NK-92 treated with Interleukin-12 subunit alpha and Interleukin-12 subunit beta, amount 100 ng/mL, for 24 hours (cell line): ENCODE measurements at places on chromosomes 1 and 21.

DNA sequence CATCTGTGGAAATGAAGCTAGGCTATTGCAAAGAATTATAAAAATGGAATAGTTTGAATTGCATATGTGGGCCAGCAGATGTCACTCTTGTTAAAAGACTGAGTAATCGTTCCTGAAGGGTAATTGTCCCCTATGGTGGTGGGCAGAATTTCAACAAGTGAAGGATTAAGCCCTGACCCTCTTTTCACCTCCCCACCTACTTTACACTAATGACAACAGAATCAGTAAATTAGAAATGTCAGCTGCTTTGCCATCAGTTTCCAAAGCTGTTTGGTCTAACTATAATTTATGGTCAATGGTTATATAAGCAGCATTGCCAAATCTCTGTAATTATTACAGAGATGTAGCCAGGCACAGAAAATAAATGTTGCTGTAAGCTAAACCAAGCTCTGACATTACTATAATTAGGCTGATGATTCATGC, 898.6 kb downstream of the AMY1C start:
- DNase-seq: no peak

- DNase-seq: no peak
These were observed 974.6 kb downstream of the TTLL7 start for GRCh38 chr1:83024251-83024767.

DNA sequence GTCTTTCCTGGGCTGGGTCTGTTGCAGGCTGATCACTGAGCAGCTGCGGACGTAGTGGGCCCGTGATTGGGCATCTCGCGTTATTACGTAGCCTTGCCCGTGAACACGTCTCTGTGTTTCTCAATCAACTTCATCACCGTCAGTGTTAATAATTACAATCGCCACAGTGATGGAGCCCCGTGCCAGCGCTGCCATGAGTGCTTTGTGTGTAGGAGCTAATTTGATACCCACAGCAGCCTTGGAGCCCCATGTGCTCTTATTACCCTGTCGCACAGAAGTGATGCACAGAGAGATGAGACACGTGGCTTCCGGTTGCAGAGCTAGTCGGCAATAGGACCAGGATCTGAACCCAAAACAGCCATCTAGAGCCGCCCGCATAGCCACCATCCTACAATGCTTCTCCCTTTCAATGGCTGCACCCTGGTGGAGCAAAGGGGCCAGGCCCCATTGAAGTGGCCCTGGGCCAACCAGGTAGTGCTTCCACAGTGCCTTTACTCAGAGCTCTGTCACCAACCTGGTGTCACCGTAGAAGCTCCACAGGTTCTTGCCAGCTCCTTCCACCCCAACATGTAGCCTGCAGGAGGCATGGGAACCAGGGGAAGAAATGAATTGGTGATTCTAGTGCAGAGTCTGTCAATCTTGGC, 398.5 kb upstream of the VAMP3 start:
- DNase-seq: no peak

DNA sequence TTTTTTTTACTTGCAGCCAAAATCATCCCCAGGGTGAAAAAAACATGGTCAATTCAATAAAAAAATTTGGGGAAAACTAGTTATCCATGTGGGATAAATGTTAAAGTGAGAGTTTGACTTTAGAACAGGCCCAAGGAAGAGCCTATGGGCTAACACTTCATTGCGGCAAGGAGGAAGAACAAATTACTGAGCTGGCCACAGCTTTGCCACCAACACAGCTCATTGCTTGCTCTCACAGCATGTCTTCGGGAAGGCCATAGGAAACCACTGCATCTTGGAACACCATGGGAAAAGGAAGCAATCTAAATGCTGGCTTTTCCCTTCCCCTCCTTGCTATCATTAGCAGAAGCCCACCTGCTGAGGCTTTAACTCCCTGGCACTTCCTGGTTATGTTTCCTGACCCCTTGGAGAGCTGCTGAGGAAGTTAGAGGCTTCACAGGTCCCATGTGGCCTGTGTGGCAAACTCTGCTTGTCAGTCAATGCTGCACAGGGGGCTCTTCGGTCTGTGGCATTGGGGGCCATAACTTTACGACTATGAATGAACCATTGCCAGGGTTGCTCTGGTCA, 86.0 kb downstream of the SLC25A24 start:
- DNase-seq: no peak

DNA sequence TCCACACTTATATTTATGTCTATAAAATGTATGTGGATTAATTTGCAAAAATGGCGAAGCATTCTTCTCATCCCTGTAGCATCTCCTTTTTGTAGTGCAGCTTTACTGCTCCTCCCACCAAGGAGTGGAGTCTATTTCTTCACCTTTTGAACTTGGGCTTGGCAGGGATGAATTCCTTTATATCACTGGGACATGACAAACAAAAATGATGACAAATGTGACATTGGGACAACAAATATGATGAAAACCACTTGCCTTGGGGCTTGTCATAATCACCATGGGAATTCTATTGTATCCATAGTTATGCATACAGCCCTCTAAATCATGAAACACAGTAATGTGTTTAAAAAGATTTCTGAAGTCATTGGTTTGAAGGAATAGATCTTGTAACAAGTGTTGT, 155.0 kb downstream of the TNFSF18 start:
- no peak for DNase-seq

- no peak for DNase-seq
These were observed 20.1 kb downstream of the XKR8 start for GRCh38 chr1:27979859-27980201.

DNA sequence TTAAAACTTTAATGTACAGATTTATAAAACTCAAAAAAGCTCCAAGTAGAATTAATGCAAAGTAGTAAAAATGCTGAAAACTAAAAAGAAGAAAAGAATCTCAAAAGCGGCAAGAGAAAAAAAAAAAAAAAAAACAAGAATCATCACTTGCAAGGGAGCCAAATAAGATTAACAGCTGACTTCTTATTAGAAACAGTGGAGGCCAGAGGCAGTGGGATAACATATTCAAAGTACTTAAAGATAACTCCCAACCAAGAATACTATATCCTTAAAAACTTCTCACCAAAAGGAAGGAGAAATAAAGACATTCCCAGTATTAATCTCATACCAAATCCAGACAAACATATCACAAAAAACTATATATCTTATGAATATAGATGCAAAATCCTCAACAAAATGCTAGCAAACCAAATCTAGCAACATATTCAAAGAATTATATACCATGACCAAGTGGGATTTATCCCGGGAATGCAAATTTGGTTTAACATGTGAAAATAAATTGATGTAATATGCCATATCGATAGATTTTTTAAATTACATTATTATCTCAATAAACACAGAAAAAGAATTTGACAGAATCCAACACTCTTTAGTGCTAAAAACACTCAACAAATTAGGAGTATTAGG, 62.7 kb downstream of the CAMK2N1 start:
- no peak for DNase-seq

- DNase-seq: no peak
These were observed at the start of gene TFF1 for GRCh38 chr21:42366292-42367010. Gene TFF1 (minus strand): TSS chr21:42366535. CDS start chr21:42366495, 40 bp downstream.

GRCh38 chr1:109040627-109040988, 1.3 kb downstream of the WDR47 start:
- DNase-seq: no peak

GRCh38 chr21:42768324-42769121, 110.8 kb downstream of the WDR4 start:
- no peak for DNase-seq

GRCh38 chr1:156616463-156616862, 2.8 kb upstream of the HAPLN2 start:
- DNase-seq: no peak
